NCI-H510A treated with DMSO at 0.1 percent for 48 hours (cell line): ENCODE measurements at places on chromosomes 1 and 21.

- DNase-seq, result no peak
Observed at GRCh38 chr1:67372136-67372535, 58.1 kb downstream of the SERBP1 start.

DNA sequence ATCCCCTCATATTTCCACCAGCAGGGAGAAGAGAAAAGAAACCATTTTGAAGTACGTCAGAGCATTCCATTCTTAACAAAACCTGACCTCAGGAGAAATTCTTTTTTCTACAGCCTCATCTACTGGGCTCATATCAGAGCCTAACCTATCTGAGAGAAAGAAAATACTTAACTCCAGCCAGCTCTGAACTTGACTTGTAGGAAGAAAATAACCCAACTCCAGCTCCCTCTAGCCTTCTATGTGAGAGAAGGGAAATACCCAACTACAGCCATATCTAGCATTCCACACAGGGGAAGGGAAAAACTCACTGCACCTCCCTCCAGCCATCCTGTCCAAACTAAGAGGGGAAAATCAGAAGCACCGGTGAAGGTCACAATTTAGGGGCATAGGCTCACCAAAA lies 57.7 kb downstream of the SPATA6 start:
- no peak for DNase-seq

- no peak for DNase-seq
Observed at GRCh38 chr21:15301014-15301413, 236.2 kb upstream of the NRIP1 start.

GRCh38 chr1:13813398-13814012 lies 113.5 kb downstream of the PRDM2 start:
- DNase-seq, result no peak

GRCh38 chr1:98457248-98457647 lies 204.3 kb upstream of the SNX7 start:
- DNase-seq, result no peak

GRCh38 chr21:17492415-17493168 lies 20.3 kb upstream of the CXADR start:
- no peak for DNase-seq

DNA sequence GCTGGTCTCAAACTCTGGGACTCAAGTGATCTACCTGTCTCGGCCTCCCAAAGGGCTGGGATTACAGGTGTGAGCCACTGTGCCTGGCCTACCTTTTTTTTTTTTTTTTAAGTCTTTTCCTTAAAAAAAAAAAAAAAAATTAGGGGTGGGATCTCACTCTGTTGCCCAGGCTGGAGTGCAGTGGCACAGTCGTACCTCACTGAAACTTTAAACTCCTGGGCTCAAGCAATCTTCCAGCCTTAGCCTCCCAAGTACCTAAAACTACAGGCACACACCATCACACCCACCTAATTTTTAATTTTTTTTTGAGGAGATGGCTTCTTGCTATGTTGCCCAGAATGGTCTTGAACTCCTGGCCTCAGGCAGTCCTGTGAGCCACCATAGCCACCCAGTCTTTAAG lies 38.5 kb downstream of the RNF2 start:
- no peak for DNase-seq

- DNase-seq, result no peak
Observed at GRCh38 chr1:185292237-185292636, 24.8 kb downstream of the IVNS1ABP start.

GRCh38 chr1:229991724-229992333 lies 75.2 kb upstream of the GALNT2 start:
- no peak for DNase-seq

GRCh38 chr1:231384696-231385415 lies 37.2 kb downstream of the EGLN1 start:
- no peak for DNase-seq

- no peak for DNase-seq
Observed at GRCh38 chr1:87926131-87926830, 597.6 kb downstream of the LMO4 start.

DNA sequence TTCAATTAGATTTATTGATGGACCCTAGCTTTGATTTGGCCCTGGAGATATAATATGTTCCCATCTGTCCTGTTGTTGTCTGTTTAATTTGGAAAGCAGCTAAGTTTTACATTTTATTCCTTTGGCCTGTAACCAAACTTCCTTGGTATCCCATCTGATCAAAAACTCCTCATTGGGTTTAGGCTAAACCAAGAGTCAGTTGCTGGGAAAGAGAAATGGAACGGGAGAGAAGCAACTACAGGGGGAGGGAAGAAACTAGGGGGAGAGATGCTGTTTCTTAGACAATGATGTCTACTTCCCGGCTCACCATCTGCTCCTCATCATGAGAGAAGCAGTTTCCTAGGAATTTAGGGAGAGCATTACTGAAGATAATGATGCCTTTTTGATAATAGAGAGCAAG lies 141.8 kb downstream of the SYT2 start:
- DNase-seq, result no peak

DNA sequence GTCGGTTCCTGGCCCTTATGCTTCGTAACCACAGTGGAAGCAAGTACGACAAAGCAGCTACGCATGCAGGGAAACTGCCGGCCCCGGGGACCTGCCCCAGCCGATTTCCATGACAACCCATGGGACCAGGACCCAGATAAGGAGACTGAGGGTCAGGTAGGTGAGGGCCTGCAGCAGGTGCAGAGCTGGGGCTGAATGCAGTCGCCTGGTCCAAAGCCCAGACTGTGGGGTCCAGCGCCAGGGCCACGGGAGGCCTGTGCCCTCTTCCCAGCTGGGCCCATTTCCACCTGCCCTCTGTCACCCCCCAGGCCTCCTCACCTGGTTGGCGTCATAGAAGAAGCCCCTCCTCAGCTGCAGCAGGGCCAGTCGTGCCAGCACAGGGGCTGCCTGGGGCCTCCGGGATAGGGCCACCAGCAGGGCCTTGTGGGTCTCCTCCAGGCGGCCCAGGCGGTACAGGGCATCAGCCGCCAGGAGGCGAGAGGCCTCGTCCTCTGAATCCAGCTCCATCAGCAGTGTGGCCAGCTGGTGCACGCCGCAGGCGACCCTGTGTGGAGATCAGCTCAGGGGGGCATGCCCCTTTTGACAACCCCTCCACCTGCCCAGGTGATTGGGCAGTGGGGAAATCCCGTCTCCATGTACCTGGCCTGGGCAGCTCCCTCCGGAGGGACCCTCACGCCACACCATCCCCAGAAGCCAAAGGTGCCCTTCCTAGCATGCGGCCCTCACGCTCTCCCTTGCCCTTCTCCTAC lies 14.2 kb downstream of the TTC34 start:
- no peak for DNase-seq

DNA sequence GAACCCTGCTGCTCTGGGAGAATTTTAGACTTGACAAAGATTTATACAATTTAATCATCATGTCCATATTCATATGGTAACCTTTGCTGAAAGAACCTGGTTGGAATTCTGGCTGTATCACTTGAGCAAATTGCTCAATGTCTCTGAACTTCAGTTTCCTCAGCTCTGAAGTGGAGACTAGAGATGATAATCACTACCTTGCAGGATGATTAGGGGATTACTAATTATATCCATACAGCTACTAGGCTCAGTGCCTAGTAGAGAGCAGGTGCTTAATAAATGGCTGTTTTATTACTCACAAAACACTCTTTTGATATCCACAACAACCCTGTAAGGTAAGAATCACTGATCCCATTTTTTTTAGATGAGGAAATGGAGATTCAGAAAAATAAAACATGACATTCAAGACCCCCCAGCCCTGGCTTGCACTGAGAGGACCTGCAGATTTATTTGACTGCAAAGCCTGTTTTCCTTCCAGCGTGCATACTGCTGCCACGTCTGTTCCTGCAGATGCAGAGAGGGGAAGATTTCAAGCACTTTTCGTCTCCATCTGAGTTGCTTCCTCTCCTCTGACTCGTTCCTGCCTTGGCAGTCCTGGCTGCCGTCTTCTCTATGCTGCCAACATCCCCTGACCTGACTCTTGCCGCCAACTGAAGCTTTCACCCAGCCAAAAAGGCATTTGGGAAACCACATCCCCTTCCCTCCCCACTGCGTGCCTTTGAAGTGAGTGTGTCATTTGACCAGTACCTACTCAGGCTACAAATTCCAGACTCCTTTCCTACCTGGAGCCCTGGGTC lies 203.0 kb downstream of the PLPP3 start:
- no peak for DNase-seq

GRCh38 chr1:208165659-208166058 lies 78.5 kb downstream of the PLXNA2 start:
- DNase-seq, result no peak
